ENCODE measurements at places on chromosomes 1 and 21.
A peak's percentile ranks its signal among the peaks of the same experiment; 100 is the strongest.

DNA sequence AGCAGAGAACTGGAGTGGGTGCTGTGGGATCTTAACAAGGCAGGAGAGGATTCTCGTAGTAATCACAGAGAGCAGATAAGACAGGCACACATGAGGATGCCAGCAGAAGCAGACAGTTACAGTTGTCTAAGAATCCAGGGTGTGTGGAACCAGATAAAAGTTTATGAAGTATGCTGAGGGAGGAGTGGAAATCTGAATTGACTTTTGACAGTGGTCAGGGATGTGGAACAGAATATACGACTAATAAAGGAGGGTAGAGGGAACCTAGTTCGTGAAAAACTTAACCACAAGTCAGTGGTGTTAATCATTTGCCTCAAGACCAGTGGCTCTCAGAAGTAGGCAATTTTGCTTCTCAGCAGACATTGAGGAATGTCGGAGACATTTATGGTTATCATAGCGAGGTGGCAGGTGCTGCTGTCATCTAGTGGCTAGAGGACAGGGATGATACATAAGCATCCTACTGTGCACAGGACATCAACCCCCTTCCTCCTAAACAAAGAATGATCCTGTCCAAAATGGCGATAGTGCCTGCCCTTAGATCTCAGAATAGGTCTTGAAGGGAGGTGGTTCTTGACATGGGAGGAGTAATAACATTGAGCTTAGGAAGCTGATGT is 3.0 kb downstream of the LRRC8D start:
- DNase-seq = no peak

- no peak for DNase-seq
Measured at GRCh38 chr1:155947292-155947691, 5.9 kb downstream of the RXFP4 start.

GRCh38 chr1:115829023-115829674 is 11.8 kb downstream of the NHLH2 start:
- DNase-seq = no peak

DNA sequence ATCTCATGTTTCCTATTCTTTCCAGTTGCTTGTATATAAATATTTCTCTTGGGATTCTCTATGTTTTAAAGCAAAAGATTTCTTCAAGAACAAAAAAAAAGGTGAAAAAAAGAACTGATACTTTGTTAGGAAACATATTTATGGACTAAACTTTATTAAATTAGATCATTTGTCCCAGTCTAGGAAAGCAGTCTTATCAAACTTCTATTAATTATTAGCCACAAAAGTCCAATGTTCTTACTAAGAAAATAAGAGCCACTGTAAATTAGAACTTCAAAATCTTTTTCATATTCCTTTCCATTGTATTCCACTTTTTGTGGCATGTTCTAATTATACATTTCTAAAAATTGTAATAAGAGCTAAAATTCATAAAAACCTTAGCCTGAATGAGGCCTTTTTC is 175.2 kb downstream of the TYW3 start:
- DNase-seq = no peak

- peak; percentile 92 for DNase-seq
Measured at GRCh38 chr1:233613252-233614172, at the start of gene KCNK1. TSS of gene KCNK1 (plus strand) at chr1:233614106. CDS start at chr1:233614172, 66 bp downstream.

GRCh38 chr1:230029244-230029941 is 37.6 kb upstream of the GALNT2 start:
- no peak for DNase-seq

DNA sequence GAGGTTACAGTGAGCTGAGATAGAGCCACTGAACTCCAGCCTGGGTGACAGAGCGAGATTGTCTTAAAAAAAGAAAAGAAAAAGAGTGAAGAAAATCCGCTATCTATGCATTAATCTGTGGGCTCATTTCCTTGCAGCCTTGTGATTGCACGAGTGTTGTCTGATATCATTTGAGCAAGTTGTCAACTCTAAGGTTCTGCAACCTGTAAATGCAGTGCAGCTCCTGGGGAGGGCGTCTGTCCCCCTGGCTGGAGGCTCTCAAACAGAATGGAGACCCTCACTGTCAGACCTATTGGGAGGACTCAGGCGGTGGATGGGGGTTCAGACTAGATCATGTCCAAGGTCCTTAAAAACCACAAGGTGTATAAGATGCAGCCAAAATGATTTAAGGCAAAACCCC is 6.2 kb downstream of the CORT start:
- DNase-seq = no peak

DNA sequence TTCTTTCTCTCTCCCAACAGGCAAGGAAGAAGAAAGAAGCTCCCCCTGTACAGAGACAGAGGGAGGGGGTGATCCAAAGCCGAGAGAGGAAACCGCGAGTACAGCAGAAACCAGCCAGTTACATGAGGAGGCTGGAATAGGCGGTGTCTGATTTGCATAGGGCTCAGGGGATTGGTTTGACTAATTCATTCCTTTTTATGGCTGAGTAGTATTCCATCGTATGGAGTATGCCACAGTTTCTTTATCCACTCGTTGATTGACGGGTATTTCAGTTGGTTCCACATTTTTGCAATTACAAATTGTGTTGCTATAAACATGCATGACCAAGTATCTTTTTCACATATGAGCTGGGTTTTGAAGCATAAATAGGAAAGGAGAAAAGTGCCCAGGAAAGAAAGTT is 3.4 kb upstream of the GPX7 start:
- DNase-seq = no peak

DNA sequence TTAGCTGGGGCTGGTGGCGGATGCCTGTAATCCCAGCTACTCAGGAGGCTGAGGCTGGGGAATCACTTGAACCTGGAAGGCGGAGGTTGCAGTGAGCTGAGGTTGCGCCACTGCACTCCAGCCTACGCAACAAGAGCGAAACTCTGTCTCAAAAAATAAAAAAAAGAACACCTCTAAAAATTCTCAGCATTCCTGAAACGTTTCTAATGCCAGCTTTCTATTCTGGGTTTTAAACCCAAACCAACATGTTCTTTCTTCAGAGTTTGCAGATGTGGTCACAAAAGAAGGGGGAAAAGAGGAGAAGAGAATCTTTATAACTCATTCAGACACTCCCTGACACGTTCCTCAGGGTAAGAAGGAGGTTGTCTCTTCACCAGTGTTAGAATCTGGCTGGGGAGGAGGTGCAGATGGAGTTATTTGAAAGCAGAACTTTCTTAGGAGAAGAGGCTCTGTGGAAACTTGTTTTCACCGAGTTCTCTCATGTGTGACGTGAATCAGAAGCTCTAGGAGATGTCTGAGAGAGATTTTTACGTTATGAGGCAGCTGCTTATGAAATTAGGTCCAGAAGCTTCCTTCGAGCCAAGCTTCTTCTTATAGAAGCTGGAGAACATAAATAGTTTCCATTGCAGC is 17.8 kb upstream of the CNR2 start:
- DNase-seq = no peak

- DNase-seq = no peak
Measured at GRCh38 chr1:170224469-170224868, 78.7 kb downstream of the NTMT2 start.

DNA sequence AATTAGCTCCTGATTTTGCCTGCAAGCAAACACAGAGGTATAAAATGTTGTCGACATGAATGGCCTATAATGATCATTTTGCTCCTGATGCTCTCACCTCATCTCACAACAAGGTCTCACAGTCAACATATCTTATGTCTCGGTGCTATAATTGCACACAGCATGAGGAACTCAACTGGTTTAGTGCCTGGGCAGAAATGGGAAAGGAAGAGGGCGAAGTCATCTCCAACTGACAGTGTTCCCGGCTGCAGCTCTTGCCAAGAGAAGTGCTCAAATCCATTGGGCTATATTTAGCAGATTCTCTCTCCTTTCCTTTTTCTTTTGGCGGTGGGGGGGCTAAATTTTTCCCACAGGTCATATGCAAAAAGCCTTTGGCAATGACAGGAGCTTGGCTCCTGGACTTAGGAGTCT is 53.0 kb downstream of the SLC45A1 start:
- DNase-seq = no peak

GRCh38 chr1:201362906-201363305 is 14.6 kb downstream of the TNNT2 start:
- no peak for DNase-seq

Measured in vagina (tissue), 2 donors.